ENCODE measurements at places on chromosomes 3 and 15.
A peak's percentile ranks its signal among the peaks of the same experiment; 100 is the strongest.

DNA sequence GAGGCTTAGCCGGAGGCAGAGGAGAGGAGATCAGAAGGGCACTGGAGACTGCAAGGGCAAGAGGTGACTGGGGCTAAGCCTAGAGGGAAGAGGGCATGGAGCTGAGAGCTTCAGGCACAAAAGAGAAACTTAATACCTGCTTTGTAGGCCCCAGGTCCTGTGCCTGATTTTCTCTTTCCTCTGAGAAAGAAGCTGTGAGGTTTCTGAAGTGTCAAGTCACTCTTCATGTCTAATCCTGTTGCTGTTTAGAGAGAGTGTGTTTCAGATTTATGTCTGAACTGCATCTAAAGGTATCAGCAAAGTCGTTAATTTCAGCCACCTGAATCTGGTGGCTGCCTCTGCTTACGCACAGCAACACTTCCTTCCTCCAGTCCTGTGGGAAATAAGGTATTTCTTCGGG is 106.9 kb upstream of the RNU6-1 start:
- DNase-seq: peak; percentile 31

DNA sequence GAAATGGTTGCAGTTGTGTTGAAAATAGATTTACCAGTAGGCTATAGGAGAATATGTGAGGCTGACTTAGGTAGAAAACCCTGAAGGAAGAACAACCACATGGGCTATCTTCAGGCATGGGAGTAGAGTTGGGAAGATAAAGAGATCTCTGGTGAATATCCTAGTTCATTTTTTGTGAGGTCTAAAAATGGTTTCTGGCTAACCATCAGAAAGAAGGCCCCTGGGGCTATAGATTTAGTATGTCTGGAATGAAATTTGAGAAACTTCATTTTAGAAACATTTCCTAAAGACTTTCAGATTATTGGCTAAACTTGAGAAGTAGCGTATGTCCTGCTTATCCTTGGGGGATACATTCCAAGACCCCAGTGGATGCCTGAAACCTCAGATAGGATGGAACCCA is 148.2 kb downstream of the NAALADL2 start:
- DNase-seq: no peak

- peak; percentile 85 for DNase-seq
Measured at GRCh38 chr3:15629860-15630597, 28.5 kb downstream of the BTD start.

- DNase-seq: no peak
Measured at GRCh38 chr3:151407928-151408327, 23.4 kb upstream of the P2RY12 start.

DNA sequence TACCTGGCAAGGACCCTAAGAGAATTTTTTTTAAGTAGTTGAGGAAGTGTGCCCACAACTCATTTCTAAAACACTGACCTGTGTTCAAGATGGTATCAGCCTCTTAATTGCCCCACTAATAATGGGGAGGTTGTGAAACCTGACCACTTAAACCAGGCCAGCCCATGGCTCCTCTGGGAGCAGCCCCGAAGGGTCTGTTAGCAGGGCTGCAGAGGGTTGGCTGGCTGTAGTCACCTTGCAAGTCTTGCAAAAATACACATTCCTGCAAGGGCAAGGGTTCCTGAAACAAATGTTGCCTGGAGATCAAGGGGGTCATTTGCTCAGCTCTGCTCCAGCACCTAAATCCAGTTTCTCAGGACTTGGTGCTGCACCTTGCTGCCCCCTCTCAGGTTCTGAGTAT is 3.2 kb downstream of the IL17RD start:
- DNase-seq: no peak

DNA sequence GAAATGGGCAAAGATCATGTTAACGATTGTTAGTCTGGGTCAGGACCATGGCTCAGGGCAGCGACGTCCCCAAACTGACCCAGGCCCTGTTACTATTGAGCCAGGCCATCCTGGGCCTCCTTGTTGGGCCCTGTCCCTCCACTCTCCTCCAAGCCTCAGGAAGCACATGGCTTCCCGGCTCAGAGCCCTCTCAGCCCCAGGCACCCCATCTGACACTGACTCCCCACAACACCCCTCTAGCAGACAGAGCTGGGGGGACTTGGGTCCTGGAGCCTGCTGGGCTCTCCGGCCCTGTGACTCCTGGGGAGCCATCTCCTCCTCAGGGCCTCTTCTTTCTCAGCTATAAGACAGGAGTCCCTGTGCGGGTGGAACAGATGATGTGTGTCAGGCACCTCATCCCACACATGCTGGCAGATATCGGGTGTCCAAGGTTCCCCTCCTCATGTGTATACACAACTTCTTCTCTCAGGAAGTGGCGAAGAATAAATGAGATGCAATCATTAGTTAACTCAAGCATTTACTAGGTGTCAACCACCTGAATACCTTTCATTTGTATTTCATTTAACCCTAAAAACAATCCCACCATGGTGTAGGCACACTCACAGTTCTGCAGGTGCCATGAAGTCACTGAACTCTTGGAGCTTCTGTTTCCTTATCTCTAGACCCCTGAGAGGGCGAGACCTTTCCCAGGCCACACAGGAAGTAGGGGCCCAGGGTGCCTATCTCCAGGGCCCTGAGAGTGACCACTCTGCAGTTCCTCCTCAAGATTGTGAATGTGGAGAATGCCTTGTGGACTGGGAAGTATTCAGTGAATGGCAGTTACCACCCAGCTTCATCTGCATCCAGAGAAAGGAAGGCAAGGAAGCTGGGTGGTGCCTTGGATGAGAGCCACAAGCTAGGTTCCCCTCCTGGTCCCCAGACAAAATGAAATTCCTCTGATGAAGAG is 282.5 kb upstream of the TLE3 start:
- no peak for DNase-seq

All from eye (tissue), 1 donor.